Spleen (tissue), 13 donors: ENCODE measurements at places on chromosomes 4 and X. TPM values are rescaled to one million over a fixed set of nuclear protein-coding genes. Genes with fewer than 3 reads are reported as not detected.

MAGEA1 gene
- not detected for total RNA-seq

ZDHHC9 gene
- 9.2 TPM for total RNA-seq

EDNRA gene
- 16.5 TPM for total RNA-seq

LRIT3 gene
- total RNA-seq, result 0.27 TPM

PNPLA4 gene
- total RNA-seq, result 7.5 TPM
